ENCODE measurements at places on chromosomes 3 and 15.

GRCh38 chr3:114878114-114878839 is 268.8 kb downstream of the ZBTB20 start:
- peak; percentile 64 for DNase-seq

DNA sequence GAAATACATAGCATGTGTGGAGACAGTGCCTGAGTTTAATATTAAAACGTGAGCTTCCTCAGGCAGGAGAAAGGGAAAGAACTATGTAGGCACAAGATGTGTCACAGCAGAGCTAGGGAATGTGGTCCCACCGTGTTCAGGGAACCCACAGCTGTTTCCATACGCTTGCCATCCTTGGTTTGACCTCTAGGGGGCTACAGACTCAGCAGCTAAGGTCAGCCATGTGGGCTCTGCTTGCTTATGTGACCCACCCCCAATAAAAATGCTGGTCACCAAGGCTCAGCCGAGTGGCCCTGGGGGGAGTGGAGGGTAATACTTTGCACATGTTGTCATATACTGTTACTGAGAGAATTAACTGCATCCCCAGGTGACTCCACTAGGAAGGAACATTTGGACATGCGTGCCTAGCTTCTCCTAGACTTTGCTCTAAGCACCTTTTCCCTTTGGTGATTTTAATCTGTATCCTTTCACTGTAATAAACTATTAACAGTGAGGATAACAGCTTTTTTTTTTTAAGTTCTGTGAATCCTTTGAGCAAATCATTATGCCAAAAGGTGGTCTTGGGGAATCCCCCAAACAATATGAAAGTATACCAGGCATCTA is 3.3 kb downstream of the TUBGCP5 start:
- peak; percentile 30 for DNase-seq

DNA sequence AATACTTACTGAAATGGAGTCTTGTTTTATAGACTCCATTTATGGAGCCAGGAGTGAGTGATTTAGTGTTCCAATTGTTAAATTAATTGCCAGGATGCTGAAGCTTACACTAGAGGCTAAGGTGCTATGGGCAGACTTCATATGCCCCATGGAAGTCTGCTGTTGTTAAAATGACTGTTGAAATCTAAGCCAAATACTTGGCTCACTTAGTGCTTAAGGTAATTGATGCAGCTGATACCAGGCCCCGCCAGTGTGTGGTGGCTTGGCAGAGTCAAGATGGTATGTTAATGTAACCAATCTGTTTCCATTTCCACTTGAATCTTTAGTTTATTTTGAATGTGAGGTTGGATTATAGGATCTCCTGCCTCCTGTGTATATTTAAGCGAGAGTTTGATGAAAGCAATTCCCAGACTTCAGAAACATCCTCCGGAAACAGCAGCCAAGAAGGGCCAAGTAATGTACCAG is 187.1 kb downstream of the ITPR1 start:
- no peak for DNase-seq

- DNase-seq = no peak
Observed at GRCh38 chr15:101129851-101130380, 121.9 kb downstream of the CHSY1 start.

GRCh38 chr3:187085933-187086332 is 53.4 kb downstream of the RPL39L start:
- no peak for DNase-seq

All from NCI-H1417 (cell line).